ENCODE measurements at places on chromosomes 5 and 9. TPM values are rescaled to one million over a fixed set of nuclear protein-coding genes. Genes with fewer than 3 reads are reported as not detected.

Gene C9orf50
- total RNA-seq = not detected

DNA sequence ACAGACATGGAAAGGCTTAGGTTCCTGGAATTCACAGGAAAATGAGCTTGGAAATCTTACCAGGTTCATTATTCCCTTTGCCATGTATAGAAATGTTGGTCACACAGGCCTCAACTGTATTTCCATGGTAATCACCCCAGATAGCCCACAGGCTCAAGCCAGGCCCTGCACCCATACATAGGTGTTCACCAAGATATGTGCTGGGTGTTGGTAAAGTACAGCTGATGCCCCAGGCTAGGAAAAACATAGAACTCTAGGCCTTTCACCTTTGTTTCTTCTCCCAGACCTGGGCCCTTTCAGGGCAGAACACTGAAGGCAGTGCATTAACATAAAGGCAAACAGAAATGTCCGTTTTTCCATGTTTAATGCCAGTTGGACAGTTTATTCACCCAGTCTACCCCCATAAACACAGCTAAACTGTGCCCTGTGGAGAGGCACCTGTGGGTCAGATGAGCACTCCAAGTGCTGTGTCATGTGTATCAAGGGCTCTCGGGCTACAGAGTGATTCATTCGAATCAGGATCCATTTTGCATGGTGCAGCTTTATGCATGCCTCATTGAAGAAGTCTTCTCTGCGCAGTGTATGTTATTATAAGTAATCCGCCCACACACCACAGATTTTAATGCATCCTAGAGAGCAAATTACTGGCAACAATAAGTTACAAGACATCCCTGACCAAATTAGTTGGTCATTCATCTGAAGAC, 93.4 kb upstream of the SLC30A5 start:
- DNase-seq = no peak

- no peak for DNase-seq
Observed at GRCh38 chr5:171589461-171589860, 170.0 kb downstream of the FGF18 start.

- DNase-seq = no peak
Observed at GRCh38 chr9:113808391-113809358, 67.4 kb upstream of the ZNF618 start.

Gene C1QTNF2
- 1.3 TPM for total RNA-seq

Gene DRD1
- total RNA-seq = not detected

Gene EGFL7
- 63.8 TPM for total RNA-seq

GRCh38 chr5:75886706-75887105, 169.5 kb upstream of the POC5 start:
- no peak for DNase-seq

DNA sequence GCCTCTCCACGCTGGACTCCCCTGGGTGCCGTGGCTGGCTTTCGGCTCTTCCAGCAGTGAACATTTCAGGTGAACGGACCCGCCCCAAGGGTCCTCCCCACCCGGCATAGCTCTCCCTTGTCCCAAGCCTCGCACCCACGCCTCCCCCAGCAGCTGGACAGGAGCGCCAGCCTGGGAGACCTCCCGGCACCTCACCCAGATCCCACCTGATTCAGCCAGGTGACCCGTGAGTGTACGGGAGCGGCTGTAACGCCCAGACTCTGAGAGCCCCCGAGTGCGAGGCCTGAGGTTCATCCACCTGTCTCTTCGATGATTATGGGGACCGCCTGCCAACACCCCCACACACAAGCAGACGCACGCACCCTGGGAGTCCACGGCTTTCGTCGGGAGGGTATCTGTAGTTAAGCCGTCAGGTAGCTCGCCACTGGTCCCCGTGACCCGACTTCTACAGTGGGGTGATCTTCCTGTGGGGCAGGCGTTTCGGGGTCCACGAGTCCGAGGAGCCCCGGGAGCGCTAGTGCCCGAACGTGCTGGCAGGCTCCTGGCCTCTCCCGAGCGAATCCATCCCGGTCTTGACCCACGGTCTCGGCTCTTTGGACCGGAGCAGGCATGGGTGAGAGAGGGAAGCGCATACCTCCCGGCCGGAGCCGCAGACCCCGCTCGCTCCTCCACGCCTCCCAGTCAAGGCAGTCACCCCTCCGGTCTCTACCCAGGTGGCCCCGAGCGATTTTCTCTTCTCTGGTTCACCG, 14.9 kb downstream of the TRIM7 start:
- DNase-seq = peak; percentile 56

Gene SPATA31D3
- not detected for total RNA-seq

DNA sequence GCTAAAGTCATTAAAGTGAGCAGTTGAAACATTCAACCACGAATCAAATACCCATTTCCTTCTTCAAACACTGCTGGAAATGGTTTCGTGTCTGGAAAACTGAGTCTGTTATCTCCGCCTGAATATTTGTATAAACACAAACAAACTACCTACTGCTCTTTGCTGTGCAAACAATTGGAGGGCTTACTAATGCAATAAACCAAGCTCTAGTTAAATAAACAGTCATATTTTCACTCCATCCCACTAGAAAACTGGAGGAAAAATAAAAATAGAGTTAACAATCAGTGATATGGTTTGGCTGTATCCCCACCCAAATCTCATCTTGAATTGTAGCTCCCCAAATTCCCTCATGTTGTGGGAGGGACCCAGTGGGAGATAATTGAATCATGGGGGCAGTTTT, 397.6 kb downstream of the RASEF start:
- DNase-seq = no peak

DNA sequence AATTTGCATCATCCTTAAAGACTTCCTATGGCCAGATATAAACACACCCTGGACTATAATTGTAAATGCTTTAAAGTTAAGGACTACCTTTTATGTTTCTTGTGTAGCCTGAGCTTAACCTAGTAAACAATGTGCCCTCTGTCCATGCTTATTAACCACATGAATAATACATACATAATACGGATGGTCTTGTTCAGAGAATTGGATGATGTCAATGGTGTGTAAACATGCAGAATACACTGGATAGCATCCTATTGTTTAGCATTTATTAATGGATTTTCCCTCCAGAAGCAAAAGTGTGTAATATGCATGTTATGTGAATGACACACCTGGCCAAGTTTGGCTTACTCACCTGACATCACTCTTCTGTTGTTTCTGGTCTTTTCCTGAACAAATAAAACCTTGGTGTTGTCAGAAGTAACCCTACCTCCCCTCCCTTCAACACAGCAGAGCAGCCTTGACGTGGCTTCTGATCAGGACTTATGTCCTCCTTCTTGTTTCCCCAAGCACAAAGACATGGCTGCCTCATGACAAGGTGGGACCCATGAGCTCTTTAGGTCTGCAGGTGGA, 517.9 kb downstream of the MTRR start:
- no peak for DNase-seq

Gene MZB1
- 1.6 TPM for total RNA-seq

Gene ADAMTS12
- 1.4 TPM for total RNA-seq

DNA sequence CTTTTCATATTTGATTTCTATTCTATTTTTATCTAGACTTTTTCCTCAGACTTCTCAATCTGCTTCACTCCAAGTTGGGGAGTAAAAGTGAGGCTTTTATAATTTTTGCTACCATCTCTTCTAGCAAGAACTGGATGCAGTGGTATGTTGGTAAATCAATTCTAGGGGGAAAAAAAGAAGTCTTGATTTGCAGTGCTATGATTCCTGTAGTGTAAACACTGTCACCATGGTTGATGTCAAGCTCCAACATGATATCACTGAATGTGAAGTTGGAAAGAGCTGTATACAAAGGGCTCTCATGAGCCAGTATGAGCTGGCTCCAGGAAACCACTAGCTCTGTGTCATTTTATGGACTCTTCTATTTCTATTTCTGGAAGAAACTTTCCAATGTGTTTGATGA, 439.2 kb downstream of the NTRK2 start:
- no peak for DNase-seq

- no peak for DNase-seq
Observed at GRCh38 chr5:57750891-57751290, 268.3 kb upstream of the ACTBL2 start.

- DNase-seq = no peak
Observed at GRCh38 chr9:36623280-36623679, 50.6 kb downstream of the MELK start.

DNA sequence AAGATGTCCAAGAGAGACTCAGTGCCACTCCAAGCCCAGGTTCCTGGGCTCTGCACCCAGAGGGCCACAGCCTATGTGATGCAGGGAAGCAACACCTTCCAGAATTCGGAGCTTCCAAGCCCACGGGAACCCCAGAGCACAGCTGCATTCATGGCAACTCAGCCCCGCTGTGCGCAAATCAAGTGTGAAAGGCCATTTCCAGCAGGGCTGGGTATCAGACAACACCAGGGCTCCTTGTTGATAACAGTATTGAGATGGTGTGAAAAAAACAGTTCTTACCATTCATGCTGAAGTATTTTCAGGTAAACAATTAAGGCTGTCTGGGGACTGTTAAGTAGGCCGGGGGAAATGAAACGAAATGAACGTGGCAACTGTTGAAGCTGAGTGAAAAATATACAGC, 10.1 kb downstream of the ROR2 start:
- no peak for DNase-seq

- no peak for DNase-seq
Observed at GRCh38 chr5:78731884-78732283, 83.3 kb upstream of the LHFPL2 start.

Gene TCF7
- 3.4 TPM for total RNA-seq

- no peak for DNase-seq
Observed at GRCh38 chr5:136011414-136012001, 17.3 kb upstream of the TGFBI start.

GRCh38 chr5:148090146-148090772, 26.5 kb downstream of the SPINK5 start:
- no peak for DNase-seq

DNA sequence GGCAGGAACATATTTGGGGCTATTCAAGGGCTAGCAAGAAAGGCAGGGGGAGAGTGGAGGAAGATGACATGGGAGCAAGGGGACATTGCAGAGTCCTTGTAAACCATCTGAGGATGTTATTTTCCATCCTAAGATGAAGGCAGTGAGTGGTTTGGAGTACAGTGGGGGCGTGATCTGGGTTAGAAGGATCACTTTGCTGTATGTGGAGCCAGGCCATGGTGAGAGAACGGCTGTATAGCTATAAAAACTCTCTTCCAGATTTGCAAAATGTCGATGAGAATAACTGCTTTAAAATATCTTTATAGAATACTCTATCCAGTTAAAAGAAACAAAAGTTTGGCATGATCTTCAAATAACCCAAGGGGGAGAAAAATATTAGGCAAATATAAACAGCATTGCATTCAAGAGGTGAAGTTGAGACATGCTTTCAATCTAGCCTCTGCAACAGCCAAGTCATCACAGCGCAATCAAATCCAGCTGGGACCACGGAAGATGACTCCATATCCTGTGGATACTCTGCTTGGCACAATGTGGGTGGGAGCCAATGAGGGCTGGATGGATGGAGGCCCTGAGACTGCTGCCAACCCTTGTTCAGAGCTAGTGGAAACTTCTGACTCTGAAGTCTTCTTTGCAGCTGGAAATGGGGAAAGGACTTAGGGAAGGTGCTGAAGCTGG, 111.5 kb upstream of the BASP1 start:
- DNase-seq = peak; percentile 40

DNA sequence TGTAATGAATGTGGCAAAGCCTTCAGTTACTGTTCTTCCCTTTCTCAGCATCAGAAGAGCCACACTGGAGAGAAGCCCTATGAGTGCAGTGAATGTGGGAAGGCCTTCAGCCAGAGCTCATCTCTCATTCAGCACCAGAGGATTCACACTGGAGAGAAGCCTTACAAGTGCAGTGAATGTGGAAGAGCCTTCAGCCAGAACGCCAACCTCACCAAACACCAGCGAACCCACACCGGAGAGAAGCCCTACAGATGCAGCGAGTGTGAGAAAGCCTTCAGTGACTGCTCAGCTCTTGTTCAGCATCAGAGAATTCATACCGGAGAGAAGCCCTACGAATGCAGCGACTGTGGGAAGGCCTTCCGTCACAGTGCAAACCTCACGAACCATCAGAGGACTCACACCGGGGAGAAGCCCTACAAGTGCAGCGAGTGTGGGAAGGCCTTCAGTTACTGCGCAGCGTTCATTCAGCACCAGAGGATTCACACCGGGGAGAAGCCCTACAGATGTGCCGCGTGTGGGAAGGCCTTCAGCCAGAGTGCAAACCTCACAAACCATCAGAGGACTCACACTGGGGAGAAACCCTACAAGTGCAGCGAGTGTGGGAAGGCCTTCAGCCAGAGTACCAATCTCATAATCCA, 6.8 kb downstream of the RPL12 start:
- no peak for DNase-seq

DNA sequence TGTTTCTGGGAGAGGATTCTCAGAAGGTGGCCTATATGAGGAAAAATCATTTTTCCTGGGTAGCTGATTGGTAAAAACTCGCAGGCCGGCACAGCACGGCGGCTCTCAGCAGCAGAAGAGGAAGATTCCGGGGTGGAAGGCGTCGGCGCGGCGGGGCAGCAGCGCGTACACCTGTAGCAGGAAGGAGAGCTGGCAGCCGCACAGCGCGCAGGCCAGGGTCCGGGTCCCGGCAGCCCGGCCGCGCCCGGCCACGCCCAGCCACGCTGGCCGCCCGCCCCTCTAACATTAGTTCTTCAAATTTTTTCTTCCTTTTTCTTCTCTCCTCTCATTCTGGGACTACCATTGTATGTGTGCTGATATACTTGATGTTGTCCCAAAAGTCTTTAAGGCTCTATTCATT, 24.8 kb upstream of the ZNF618 start:
- no peak for DNase-seq

- no peak for DNase-seq
Observed at GRCh38 chr5:113804943-113805342, 291.4 kb downstream of the YTHDC2 start.

Gene KCNMB1
- 0.47 TPM for total RNA-seq

Gene HAPLN1
- total RNA-seq = 0.05 TPM

Measured in left ventricle myocardium superior (tissue), 1 donor.